ENCODE measurements at places on chromosomes 5 and 9.
A peak's percentile ranks its signal among the peaks of the same experiment; 100 is the strongest.

GRCh38 chr9:93059011-93059714, 662 bp downstream of the SUSD3 start:
- no peak for DNase-seq

DNA sequence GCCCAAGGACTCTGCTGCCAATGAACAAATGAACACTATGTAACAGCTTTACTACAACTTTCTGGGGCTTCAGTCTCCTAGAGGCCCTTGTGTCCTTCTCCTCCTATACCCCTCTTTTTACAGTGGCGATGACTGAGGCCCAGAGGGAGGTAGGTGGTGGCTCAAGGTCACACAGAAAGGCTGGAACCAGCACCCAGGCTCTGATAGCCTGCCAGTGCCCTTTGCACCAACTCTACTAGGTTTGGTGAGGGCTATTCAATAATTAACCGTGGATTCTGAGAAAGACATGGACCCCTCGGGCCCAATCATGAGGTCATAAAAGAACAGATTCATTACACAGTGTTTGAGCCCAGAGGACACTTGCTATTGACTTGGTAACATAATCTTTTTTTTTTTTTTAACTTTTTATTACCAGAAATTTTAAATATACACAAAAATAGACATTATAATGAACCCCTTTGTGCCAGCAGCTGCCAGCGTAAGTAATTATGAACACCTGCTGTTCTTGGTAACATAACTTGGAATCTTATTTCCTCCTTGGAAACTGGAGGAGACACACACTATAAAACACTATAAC, 6.1 kb upstream of the ALDH1B1 start:
- DNase-seq: no peak

DNA sequence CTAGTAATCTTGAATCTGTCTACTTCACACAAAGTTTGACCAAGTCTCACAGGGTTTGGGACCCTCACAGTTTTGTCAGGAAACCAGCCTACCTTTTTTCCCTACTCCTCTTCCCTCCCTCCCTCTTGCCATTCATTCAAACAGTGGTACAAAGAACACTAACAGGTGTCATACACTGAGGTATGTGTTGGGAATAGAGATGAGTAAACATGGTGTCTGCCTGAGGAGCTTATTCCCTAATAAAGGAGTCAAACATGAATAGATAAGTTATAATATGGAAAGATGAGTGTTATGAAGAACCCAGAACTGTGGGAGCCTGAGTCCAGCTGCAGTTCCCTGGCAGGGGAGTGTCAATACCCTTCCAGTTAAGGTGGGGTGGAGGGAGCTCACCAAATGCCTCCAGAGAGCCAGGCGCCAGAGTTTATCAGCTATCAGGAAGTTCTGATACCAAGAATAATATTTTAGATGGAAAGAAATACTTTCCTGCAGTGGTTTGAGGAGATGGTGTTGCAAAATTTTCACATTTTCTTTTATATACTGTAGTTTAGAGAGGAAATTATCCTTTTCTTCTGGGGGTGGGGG, 183.4 kb upstream of the NR3C1 start:
- DNase-seq: no peak

DNA sequence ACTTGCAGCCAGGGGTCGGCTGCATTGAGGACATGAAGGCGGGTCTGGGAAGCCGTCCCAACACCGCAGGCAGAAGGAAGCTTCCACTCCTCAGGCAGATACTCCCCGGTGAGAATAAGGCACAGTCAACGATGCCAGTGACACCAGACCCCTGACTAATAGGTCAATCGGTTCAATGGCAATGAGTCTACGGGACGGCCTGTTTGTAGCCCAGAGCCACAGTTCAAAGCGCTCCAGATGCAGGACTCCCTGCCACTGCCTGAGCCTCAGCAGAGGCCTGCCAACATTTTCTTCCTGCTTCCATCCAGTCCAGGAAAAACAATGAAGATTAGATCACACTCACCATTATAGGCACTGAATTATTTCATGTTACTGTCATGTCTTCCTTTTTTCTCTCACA, 84.5 kb upstream of the SIMC1 start:
- no peak for DNase-seq

- DNase-seq: no peak
Observed at GRCh38 chr5:169178274-169178673, 122.7 kb downstream of the SLIT3 start.

DNA sequence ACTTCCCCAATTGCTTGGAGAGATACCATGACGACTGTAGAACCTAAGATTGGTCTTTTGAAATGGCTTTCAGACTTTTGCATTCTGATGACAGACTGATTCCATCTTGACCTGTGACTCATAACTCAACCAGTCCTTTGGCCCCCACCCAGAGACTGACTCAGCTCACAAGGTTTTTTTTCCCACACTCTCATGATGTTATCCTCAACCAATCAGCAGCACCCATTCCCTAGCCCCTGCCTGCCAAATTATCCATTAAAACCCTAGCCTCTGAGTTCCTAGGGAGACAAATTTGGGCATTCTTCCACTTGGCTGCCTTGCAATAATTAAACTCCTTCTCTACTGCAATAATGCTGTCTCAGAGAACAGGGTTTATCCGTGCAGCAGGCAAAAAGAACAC, 1263.3 kb upstream of the CDH9 start:
- no peak for DNase-seq

DNA sequence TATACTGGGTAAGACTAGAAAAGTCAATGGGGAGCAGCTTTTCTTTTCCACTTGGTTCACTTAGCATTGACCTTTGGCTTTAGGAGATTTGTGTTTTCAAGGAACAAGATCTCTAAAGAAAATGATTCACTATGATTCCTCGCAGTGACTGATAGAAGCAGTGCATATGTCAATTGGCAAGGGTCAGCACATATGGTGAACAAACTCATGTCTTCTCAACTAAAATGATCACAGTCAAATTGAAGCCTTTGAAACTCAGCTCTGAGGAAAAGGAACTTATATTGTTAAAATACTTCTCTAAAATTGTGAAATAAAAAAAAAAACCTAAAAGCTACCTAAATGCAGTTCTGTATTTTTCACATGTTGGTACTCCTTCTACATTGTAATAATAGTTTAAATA, 43.2 kb upstream of the IL7R start:
- DNase-seq: no peak

- DNase-seq: peak; percentile 78
Observed at GRCh38 chr9:21965401-21965951, 28.7 kb downstream of the CDKN2A start.

- DNase-seq: no peak
Observed at GRCh38 chr5:58893551-58893950, 310.7 kb downstream of the RAB3C start.

GRCh38 chr5:125695996-125696655, 727.1 kb upstream of the GRAMD2B start:
- no peak for DNase-seq

All from GM13976 (cell line).